Activated naive CD4-positive, alpha-beta T cell treated with Interleukin-2 at 50 U/mL for 16 hours (primary cell): ENCODE measurements at places on chromosomes 3 and 15.

GRCh38 chr3:190122198-190122771, 1.6 kb upstream of the P3H2 start:
- no peak for DNase-seq

DNA sequence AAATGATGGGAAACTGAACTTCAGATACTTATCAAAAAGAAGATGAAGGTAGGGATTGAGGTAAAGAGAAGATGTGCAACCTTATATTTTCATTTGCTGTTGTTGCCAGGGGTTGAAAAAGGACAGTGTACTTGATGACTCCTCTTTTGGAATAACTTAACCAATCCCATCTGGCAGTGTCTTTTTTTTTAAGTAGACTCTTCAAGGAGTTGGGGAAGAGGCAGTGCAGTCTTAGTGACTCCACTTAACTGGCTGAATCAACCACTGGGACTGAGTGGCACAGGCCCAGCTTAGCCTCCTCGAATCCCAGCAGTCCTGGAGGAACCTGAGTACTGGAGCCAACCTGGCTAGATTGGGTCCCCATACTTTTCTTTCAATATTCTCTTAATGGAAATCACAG, 27.3 kb upstream of the FILIP1L start:
- no peak for DNase-seq

GRCh38 chr3:192433704-192434103, 293.6 kb downstream of the FGF12 start:
- DNase-seq: no peak

GRCh38 chr3:102979682-102980354, 545.0 kb downstream of the ZPLD1 start:
- DNase-seq: no peak

DNA sequence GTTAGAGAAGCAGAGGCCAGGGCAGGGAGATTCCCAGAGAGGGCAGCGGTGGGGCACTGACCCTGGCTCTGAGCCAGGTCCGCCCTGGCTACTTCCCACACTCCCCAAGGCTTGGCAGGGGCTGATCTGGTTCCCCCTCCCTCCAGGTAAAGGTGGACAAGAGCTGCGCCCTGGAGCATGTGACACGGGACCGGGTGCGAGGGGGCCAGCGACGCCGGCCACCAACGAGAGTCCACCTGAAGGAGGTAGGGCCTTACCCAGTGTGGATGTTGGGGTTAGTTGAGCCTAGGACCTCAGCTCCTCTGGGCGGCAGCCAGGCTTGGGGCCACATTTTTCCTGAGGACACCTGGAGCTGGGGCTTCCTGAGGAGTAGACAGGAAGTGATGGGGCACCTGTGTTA, 19.6 kb downstream of the PLEKHO2 start:
- DNase-seq: no peak

GRCh38 chr15:76994001-76994400, 925 bp upstream of the PSTPIP1 start:
- peak; percentile 71 for DNase-seq

GRCh38 chr3:128279601-128279880, 126.3 kb downstream of the EEFSEC start:
- no peak for DNase-seq

- DNase-seq: no peak
Observed at GRCh38 chr3:194261581-194262063, 89.5 kb downstream of the CPN2 start.

DNA sequence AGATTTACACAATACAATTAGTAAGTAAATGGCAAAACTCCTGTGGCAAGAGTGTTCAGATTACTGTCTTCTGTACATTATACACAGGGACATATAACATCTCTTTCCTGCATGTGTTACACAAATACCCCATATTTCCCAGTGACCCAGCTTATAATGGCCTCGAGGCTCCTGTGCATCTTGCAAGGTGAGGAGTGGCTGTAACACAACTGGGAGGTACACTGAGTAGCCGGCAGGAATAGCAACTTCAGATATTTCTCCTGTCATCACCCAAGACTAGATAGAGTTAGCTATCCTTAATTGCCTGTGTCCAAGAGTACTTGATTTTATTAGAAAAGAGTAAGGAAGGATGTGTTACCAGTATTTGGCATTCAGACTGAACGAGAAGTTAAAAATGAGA, 5.6 kb downstream of the GMPS start:
- no peak for DNase-seq

DNA sequence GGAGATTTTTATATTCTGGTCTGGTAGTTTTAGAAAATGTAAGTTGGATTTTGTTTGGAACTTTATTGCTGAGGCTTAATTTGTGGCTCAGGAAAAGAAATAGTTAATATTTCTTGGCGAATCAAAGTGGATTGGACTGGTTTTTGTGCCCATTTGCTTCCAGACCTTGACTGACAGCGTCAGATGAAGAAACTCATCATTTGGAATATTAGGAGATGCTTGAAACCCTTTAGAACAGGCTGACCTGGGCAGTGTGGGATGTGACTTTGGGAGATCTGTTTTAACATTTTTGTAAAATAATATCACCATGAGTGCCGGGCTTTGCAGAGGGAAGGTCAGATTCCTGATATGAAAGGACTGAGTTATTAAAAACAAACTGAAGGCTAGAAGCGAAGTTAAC, 83.0 kb downstream of the AAGAB start:
- no peak for DNase-seq

DNA sequence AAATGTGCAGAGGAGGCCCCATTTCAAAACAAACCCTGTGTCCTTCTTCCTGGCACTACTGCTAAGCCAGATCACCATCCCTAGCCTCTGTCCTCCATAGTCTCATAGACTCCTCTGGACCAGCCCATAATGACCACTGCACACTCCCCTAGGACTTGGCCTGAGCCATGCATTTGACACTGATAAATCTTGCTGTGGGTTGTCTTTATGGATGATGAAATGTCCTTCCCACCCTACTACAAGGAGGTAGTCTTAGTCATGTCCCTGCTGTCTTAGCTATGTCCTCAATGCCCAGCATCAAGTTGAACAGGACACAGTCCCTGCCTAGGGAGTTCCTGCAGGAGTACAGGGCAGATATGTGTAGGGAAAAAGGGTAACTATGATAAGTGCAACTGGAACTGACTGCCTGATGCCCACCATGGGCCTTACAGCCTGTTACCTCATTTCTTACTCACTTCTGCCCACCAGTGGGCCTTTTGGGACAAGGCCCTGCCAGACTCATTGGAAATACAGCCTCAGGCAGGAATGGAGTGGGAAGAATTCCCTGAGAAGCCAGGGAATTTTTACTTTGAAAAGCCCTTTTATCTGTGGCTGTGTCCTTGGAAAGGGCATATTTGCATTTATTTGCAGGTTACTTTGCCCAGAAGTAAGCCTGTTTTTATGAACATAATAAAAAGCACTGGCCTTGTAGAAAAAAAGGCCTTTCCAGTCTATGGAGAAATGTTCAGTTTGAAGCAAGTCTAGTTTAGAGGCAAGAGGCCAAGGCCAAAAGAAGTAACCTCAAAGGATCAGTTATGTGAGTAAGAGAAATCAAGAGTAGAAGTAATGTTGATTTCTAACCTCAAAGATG, 199.6 kb upstream of the EIF1B start:
- DNase-seq: no peak

DNA sequence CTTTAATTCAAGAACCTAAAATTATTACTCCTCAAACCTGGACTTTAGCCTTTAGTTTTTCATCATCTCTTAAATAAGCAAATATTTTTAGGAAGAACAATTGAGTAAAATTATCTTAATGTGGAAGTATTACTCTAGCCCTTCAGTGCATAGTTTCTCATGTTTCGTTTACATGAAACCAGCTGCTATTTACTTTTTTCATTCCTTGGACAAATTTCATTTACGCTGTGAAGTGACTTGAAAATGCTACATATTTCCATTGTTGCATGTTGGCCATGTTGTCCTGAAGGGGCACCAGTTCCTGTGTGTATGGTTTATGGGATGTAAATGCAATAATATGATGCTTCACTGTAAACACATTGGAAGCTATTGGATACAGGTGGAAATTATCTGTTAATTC, 49.9 kb downstream of the SLC25A26 start:
- DNase-seq: no peak

- peak; percentile 35 for DNase-seq
Observed at GRCh38 chr15:44710236-44711095, 657 bp downstream of the PATL2 start.

DNA sequence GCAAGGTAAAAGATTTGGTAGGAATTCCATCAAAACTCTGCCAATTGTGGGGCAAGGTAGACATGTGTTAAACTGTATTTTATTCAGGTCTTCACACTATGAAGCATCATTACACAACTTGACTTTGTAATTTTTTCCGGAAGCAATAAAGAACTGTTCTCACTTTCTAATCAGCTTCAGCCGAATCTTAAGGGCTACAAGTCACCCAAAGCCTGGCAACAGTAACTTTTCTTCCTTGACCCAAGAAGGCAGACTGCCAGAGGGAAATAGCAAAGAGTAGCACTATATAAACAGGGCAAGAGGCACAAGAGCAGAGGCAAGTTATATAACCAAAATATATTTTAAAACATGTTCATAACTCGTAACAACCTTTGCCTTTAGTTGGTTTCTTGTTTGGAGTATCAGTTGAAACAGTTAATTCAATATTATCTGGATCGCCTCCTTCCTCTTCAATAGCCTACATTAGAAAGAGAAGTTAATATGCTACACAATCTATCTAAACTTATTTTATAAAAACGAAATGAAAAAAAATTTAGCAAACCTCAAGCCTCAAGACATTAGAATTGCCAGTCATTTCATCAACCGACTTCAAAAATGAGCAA, 1.4 kb downstream of the SLTM start:
- no peak for DNase-seq

GRCh38 chr3:37024092-37024491, 30.8 kb downstream of the MLH1 start:
- no peak for DNase-seq

DNA sequence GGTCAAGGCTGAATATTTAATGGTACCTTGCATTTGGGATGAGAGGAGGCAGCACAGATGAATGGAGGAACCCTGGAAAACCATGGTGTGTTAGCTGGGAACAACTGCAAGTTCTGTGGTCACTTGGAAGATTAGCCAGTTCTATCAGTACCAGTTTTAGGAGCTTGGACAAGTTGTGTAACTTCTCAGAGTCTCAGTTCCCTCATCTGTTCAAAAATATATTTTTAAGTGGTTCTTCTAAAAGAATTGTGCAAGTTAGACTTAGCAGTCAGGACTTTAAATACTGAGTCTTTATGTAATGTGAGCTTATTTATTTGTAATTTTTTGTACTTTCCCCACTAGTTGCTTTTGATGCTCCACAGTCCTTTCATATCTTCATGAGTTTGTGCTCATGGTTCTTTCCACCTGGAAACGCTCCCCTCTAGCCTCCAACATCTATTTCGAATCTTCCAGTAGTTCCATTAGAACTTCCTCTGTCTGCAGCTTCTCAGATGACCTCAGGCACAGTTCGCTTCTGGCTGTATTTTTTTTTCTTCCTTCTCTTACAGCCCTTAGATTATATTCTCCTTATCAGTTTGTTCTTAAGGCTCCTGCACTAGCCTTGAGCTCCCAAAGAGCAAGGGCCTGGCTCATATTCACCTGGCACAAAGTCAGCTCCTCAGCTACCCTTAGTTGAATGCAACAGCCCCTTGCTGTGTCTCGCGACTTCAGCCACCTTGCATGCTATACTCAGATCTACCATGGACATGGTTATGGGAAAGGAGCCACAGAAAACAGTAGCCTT, 27.1 kb downstream of the ITPR1 start:
- no peak for DNase-seq

DNA sequence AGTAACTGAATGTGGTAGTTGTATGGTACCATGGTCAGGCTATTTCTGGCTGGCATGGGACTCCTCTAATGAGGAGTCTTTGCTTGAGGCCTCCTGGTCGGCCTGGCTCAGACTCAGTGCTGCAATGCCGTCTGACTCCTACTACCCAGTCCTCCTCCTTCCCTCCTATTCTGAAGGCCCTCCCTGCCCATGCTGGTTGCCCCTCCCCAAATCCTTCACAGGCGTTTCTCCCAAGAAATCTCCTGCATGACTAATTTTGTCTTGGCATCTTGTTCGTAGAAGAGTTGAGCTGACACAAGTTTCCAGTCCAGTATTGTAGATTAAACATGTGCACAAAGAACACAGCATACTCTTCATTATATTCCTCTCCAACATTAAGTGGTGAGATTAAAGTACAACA, 115.5 kb downstream of the NFKBIZ start:
- no peak for DNase-seq

DNA sequence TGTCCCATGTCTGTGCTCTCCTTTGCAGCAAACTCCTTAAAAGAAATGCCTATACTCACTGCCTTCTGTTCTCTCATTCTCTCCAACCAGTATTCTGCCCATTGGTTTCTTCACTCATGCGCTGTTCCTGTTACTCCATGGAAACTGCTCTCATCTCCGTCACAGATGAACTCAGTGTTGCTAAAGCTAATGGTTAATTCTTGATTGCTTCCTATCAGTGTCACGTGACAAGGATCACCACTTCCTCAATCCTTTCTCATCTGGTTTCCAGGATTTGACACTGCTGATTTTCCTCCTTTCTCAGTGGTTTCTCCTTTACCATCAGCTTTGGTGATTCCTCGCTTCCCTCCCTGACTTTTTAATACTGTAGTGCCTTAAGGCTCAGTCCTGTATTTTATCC, 2.6 kb downstream of the DPH3 start:
- DNase-seq: no peak

- no peak for DNase-seq
Observed at GRCh38 chr3:111112913-111113312, 41.3 kb downstream of the NECTIN3 start.

- DNase-seq: no peak
Observed at GRCh38 chr15:56763141-56763895, 30.0 kb upstream of the ZNF280D start.

- DNase-seq: no peak
Observed at GRCh38 chr15:70212963-70213315, 115.2 kb upstream of the TLE3 start.

DNA sequence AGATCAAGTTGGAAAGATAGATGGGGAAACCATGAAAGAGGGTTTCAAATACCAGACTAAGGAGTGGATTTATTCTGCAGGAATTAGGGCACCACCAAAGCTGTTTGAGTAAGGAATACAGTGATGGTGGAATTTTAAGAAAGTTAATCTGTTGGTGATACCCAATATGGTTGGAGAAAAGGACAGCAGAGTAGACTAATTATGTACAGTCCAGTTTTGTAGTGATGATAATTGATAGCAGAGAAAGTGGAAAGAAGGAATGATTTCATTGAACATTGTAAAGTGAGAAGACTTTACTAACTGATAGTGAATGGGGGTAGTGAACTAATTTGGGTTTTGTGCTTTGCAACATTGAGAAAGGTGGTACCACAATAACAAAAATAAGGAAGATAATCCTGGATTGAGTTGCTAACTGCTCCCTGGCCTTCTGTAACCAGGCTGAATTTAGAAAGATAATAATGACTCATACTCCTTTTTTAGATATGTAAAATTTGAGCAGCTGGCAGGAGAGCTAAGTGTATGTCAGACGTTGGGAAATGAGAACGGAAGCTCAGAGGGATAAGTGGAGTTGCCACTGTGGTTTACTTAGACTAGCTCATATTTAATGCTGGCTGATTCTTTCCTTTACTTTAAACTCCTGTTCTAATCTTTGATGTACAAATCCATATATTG, 16.9 kb downstream of the TCAIM start:
- DNase-seq: no peak

- peak; percentile 15 for DNase-seq
Observed at GRCh38 chr3:72756900-72757299, 91.3 kb downstream of the SHQ1 start.
